ENCODE measurements at places on chromosomes 5 and 9. TPM values are rescaled to one million over a fixed set of nuclear protein-coding genes. Genes with fewer than 3 reads are reported as not detected.

The BAAT gene
- 0.19 TPM for total RNA-seq

The SHISAL2B gene
- not detected for total RNA-seq

The SH3RF2 gene
- 0.79 TPM for total RNA-seq

The PCDHB15 gene
- total RNA-seq = not detected

The CD274 gene
- 16.4 TPM for total RNA-seq

The TAS2R1 gene
- total RNA-seq = not detected

The GRM6 gene
- total RNA-seq = not detected

The CCDC192 gene
- not detected for total RNA-seq

The ORM2 gene
- total RNA-seq = not detected

The CFAP90 gene
- not detected for total RNA-seq

The EIF4E1B gene
- not detected for total RNA-seq

Data from activated T-cell treated with anti-CD3 and anti-CD28 coated beads, Interleukin-2, amount 50 U/mL, for 72 hours (primary cell).